ENCODE measurements at places on chromosomes 1 and 21.

DNA sequence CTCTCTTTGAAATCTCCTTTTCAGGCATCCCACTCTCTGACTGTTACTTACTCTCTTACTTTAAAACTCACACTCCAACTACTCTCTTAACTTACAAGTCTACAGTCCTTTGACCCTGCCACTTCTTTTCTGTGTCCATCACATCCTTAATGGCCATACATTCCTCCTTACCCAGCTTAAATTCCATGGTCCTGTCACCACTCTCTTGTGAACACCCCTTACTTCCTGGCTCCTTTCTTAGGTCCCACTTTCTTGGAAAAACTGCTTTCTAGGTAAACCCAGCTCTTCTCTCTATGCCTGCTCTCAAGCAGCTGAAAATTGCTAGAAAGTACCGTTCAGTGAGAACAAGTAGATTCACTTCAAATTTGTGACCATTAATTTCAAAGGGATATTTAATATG, 109.1 kb downstream of the OLFML2B start:
- DNase-seq, result no peak

DNA sequence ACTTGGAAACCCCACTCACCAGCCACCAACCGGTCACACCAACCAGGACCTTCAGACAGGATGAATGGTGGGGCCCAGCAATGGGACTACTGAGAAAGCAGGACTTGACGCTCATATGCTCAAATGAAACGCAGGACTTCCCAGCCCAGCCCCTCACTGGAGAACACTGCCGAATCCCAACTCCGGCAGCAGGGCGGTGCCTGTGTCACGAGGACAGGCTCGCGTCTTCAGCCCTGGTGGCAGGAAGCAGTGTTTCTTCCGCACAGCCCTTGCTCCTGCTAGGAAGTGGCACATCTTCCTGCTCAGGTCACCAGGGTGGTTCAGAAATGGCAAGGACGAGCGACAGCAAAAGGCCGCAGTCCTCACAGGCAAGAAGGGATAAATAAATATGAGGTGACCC, 38.9 kb downstream of the CD58 start:
- DNase-seq, result no peak

DNA sequence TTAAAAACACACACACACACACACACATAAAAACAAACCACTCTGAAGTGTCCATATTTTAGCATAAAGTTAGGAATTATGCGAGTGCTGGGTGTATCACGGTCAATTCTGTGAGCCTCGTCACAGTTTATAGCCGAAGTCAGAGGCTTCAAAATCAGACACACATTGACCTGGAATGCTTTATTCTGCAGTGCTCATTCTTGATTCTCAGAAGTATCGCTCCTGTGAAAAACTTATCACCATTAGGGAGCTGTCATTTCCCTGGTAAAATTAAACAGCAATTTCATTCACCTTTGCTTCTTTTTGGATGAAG, 8.7 kb upstream of the IRF2BP2 start:
- DNase-seq, result no peak

GRCh38 chr21:44583089-44583799, 2.8 kb upstream of the KRTAP10-5 start:
- DNase-seq, result no peak

DNA sequence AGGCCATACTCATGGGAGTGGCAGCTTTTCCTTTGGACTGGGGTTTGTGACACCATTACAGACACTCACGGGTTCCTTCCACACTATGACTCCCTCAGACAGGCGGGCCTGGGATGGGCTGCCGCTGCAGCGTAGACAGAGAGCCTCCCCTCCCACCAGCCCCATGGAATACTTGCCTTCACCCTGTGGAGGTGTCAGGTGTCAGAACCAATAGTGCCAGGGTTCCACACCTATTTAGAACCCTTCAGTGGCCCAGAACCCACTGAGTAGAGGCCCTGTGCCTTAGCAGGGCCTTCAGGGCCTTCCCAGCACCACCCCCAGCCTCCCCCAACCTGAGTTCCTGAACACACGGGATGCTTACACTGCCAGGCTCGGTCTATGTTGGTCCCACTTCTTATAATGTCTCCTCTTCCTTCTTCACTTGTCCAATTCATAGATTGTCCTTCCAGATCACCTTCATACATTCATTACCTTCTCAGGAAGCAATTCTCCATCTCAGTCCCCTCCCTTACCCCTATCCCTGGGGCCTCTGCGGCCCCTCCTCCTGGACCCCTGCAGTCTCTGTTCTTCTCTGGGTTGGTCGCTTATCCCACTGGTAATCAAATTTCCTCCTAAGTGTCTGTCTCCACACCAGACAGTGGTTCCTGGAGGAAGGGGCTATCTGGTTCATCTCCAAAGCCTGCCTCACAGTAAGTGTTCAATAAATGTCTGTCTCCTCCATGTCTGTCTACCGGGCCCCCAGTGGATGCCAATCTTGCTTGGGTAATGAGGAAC, 1.4 kb upstream of the RHBG start:
- no peak for DNase-seq

- DNase-seq, result no peak
These were observed 453.7 kb downstream of the TTLL7 start for GRCh38 chr1:83545066-83545862.
